Renal cortex interstitium (tissue), 15 donors: ENCODE measurements at places on chromosomes 3 and 15. TPM values are rescaled to one million over a fixed set of nuclear protein-coding genes. Genes with fewer than 3 reads are reported as not detected.

PAQR9 gene
- polyA plus RNA-seq = 0.88 TPM

GRCh38 chr3:69764121-69764741 is 25.0 kb downstream of the MITF start:
- no peak for DNase-seq

GRCh38 chr3:27378331-27378730 is 9.1 kb upstream of the NEK10 start:
- DNase-seq = no peak

CKMT1A gene
- polyA plus RNA-seq = 3.7 TPM
